ENCODE measurements at places on chromosomes 12 and 14.

- no peak for DNase-seq
Observed at GRCh38 chr14:24317141-24317928, 6.0 kb downstream of the LTB4R start.

DNA sequence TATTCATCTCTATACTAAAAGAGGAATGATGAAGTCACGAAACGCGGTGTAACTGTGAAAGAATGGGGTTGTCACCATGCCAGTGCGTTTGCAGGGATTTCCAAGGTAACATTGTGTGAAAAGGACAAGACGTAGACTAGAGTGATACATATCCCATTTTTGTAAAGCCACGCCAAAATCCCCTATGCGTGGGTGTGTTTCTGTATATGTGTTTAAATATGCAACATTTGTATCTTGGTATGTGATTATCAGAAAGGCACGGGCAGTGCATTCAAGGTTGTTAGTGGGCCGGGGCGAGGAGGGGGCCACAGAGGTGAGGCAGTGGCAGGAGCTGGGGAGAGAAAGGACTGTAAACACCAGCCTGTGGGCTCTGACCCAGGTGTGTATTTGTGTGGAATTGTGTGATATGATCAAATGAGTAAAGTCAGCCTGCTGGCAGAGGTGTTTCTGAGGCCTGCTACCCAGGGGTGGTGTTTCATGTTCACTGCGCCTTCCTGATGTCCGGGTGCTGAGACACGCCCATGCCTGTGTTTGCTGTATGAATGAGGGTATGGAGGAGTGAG is 137.8 kb downstream of the ADGRD1 start:
- DNase-seq, result no peak

DNA sequence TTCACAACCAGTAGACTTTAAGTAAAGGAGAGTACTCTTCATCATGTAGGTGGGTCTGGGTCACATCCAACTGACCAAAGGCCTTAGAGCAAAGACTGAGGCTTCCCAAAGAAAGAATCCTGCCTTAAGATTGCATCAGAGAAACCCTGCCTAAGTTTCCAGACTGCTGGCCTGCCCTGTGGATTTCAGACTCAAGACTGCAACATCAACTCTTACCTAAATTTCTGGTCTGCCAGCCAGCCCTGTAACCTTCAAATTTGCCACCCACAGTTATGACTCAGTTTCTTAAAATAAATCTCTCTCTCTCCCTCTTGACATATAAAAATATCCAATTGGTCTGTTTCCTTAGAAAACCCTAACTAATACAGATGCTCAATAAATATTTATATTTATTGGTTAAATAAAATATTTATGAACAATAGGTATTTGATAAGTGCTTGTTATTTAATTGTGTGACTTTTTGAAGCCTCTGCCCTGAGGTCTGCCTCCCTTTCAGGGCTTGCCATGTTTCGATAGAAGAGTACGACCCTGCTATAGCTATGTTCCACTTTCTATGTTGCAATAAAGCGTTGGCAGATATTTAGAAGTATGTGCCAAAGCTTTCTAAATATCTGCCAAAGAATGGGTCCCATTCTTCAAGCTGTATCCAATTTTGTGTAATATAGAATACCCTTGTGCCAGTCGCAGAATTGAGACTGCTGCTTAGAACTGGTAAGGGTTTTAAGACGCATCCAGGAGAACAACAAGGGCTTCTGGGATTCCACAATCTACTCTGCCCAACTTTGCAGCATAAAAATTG is 65.7 kb downstream of the TMEM30B start:
- DNase-seq, result no peak

DNA sequence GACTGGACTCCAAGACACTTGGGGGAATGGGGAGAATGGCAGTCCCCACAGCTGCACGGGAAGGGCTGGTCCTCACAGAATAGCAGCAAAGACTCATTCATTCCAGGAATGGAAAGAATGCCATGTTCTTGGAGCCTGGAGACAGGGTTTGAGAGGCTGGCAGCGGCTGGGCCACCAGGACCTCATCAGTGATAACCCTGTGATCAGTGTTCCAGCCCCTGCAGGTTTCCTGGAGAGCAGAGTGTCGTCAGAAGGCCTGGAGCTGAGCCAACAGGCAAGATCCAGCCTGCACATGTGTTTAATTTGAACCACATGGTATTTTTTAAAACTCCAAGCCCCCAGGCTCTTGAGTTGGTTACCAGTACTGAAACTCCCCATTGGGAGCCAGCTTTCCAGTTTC is 11.3 kb downstream of the BDKRB1 start:
- DNase-seq, result no peak

DNA sequence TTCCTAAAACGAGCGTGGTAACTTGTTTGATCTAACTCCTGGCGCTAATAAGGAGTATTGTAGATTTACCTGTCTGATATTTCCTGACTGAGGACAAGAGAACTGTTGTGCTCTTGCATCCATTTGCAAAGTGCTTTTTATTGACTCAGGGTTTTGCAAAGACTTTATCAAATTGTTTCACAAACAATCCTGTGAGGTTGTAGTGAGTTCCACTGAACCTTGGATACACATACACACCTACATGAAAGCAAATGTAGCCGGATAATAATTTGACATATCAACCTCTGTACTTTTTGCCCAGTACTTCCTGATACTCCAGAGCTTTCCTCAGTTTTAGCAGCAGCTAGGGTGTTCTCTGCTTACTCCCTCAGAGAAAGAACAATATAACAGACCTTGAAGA is 6.7 kb upstream of the PTGER2 start:
- no peak for DNase-seq

GRCh38 chr12:89873745-89874144 is 165.1 kb upstream of the ATP2B1 start:
- no peak for DNase-seq

- no peak for DNase-seq
Observed at GRCh38 chr12:95648990-95649791, 97.9 kb upstream of the USP44 start.

Data from anterior cingulate cortex (tissue), 58 donors.